ENCODE measurements at places on chromosomes 6 and 20.

- DNase-seq: no peak
Observed at GRCh38 chr20:33005908-33006775, 1.4 kb upstream of the BPIFB2 start.

DNA sequence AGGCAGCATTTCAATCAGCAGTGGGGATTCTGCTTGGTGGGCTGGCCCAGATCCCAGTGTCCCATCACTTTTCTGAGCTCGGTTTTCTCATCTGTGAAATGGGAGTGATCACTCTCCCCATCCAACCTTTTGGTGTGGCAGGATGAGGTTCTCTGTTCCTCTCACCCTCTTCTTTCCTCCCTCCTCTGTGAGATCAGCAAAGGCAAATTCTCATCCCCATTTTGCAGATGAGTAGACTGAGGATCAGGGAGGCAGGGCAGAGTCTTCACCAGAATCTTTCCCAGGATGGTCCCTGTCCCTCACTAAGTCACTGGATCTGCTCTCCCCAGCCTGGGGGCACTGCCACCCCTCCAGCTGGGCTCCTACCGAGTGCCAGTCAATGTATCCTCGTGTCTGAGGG, 60.6 kb upstream of the SLC32A1 start:
- DNase-seq: no peak

DNA sequence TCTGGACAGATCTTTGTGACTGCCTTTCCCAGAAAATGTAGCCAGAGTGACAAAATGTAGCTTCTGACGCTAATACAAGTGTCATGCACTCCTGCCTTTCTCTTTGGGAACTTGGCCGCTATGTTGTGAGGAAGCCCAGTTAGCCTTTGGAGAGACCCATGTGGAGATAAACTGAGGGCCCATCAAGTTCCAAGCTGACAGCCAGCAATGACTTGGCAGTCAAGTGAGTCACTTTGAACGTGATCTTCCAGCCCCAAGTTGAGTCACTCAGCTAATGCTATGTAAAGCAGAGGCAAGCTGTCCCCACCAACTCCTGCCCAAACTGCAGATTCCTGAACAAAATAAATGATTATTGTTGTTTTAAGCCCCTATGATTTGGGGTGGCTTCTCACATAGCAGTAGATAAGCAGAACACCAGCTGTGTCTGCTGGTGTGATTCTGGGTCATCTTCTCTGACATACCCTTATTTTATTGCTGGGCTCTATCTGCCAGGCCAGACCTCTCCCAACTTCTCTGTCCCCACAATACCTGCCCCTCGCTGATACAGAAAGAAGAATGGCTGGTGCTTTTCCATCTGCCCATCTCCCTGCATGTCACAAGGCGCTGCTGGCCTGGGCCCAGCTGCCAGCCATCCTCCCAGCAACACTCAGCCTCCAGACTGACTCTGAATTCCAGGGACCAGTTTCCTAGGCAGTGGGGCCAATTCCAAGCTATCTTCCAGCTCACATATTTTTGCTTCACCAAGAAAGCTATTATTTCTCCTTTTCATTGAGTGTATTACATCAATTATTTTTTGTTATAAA, 274.8 kb downstream of the LRFN2 start:
- DNase-seq: no peak

- peak; percentile 78 for DNase-seq
Observed at GRCh38 chr6:44072959-44073611, 54.2 kb downstream of the MRPL14 start.

GRCh38 chr20:50679753-50680104, 11.6 kb downstream of the RIPOR3 start:
- DNase-seq: no peak

GRCh38 chr6:18603361-18603760, 216.2 kb downstream of the RNF144B start:
- DNase-seq: no peak

DNA sequence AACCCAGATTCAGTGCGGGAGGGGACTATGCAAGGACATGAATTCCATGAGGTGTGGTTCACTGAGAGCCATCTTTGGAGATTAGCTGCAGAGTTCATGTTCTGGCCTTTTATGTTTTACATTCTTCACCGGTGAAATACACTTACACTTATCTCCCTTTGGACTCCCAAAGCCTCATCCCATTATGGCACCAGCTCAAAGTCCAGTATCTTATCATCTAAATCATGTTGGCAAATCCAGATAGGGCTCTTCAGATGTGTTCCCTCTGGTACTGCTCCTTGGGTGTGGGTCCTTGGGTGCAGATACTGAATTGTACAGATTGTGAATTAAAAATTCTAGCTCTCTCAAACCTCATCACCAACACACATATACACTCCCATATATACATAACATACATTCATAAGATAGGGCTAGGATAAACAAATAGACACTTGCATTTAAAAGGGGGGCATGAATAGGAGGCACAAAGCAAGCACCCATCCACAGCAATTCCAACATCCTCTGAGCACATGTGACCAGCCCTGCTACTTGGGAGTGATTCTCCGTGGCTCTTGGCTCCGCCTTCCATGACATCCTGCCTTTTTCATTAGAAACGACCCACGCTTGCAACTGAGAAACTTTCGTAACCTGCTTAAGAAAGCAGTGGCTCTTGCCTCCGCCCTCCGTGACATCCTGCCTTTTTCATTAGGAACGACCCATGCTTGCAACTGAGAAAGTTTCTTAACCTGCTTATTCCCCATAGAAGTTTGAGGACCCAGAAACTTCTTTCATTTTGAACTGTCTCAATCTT, 53.6 kb upstream of the LRRC1 start:
- DNase-seq: peak; percentile 8

DNA sequence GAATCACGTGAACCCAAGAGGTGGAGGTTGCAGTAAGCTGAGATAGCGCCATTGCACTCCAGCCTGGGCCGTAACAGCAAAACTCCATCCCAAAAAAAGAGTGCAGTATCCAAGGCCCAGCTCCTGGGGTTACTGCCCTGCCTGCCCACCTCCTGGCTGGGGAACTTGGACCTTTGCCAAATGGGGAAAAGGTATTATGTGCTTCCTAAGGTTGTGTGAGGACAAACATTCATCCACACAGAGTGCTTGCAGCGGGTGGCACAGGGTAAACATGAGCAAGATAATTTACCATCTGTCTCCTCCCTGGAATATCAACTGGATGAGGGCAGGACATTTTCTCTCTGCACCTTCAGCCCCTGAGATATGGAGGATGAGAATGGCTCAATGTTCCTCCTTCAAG, 94.9 kb upstream of the POPDC3 start:
- DNase-seq: no peak

- DNase-seq: no peak
Observed at GRCh38 chr20:41352666-41353065, 12.0 kb downstream of the LPIN3 start.

- no peak for DNase-seq
Observed at GRCh38 chr6:134394905-134395304, 77.0 kb upstream of the SGK1 start.

- DNase-seq: no peak
Observed at GRCh38 chr6:107108201-107108890, 7.0 kb downstream of the BEND3 start.

- no peak for DNase-seq
Observed at GRCh38 chr20:46129955-46130481, 11.9 kb downstream of the CD40 start.

- no peak for DNase-seq
Observed at GRCh38 chr6:149065658-149066556, 251.6 kb upstream of the TAB2 start.

DNA sequence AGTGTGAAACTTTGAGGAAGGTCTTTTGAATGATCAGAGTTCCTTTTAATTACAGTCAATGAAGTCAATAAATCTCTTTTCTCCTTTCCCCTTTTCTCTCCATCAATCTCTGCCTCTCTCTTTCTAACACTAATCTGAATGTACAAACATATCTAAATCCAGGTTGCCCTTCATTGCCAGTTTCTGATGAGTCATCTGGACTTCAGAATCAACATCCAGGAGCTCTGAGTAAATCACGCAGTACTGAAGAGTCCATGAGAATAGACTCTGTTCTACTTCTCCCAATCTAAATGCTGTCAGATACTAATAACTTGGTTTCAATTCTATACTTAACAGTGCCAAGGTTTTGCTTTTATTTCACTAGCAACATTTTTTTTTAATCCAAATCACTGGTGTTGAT, 238.7 kb upstream of the THEMIS start:
- no peak for DNase-seq

GRCh38 chr20:46994341-46994740, 99.7 kb downstream of the EYA2 start:
- DNase-seq: peak; percentile 47

DNA sequence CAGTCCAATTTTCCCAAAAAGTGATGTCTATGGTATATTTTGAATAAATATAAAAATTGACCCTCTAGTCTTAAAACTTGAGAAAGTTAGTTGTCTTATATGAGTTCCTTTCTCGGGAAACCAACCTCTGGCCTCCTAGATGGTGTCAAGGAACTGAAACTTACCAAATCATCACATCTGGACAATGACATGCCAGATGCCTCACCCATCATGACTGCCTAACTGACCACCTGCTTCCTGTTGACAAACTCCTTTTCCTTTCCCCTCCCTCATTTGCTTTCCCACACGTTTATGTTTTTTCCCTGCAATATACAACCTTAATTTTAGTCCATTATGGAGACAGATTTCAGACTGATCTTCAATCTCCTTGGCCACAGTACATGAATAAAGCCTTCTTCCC, 731.0 kb downstream of the EPHA7 start:
- DNase-seq: no peak

DNA sequence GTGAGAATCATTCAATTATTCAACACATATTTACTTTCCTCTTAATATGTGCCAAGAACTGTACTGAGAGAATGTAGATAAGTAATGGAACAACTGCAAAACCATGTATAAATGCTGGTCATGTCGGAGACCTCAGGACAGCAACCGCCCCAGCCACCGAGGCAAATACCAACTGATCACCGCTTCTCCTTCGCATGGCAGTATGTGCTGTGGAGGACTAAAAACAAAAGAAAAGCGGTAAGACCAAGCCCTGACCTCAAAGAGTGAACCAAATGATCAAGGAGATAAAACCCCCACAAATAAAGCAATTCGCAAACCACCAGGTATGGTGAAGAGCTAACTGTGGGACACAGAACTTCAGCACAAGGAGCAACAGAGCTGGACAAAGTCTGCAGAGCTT, 104.3 kb downstream of the TRERF1 start:
- no peak for DNase-seq

GRCh38 chr6:127484212-127484863, 25.1 kb upstream of the KIAA0408 start:
- no peak for DNase-seq

- DNase-seq: no peak
Observed at GRCh38 chr6:2680264-2680922, 70.3 kb downstream of the MYLK4 start.

DNA sequence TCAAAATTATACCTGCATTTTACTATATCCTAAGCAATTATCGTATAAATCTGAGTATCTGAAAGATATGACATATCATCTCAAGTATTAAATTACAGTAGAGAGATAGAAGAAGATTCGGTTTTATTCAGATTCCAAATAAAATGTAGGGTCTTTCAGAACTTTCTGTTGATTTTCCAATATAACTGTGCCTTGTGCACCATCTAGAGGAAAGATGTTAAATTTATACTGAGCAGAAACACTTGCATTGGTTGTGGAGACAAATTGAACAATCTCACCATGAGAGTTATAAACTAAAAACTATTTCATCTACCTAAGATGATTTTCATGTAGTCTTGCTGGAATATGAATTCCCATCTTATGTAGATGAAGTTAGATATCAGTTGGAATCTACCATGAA, 26.8 kb upstream of the HSF2 start:
- no peak for DNase-seq

GRCh38 chr20:53048387-53048786, 76.2 kb downstream of the TSHZ2 start:
- DNase-seq: no peak

GRCh38 chr6:44011350-44011920, 115.8 kb downstream of the MRPL14 start:
- no peak for DNase-seq

GRCh38 chr6:160388922-160389321, 40.7 kb downstream of the SLC22A3 start:
- DNase-seq: no peak

GRCh38 chr6:168282985-168283685, 36.4 kb downstream of the DACT2 start:
- no peak for DNase-seq

DNA sequence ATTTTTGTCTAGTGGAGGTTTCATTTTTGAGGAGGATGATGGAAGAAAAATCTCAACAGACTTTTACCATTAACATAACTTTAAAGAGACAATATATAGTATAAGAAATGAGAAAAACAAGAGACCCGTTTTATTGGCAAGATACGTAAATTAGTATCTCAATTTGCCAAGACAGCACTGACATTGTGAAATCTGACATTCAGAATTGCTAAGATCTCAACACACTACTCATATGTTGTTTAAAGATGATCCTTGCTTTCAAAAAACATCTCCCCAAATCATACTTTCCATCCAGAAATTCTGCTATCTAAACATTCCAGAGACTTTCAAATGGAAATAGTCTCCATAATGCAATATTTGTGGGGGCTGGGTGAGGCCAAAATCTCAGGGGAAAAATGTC, 220.9 kb upstream of the CEP162 start:
- no peak for DNase-seq

DNA sequence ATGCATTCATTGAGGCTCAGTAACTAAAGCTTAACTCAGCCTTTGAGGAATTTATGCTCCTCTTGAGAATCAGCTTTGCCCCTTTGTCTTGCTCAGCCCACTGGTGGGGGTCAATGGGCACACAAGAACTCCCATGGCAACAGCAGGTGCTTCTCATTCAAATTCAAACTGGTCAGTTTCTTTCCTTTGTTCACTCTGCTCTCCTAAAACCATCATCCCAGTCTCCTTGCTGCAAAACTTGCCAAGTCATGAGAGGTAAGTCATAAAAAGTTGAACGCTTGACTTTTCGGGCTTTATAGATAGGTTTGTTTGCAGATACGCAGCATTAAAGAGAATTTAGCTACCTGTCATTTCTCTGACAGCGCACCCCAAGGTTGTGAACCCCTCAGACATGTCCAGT, 146.8 kb downstream of the TFAP2A start:
- DNase-seq: no peak

GRCh38 chr20:57870597-57871236, 160.9 kb upstream of the PMEPA1 start:
- no peak for DNase-seq

- DNase-seq: no peak
Observed at GRCh38 chr6:127854009-127854408, 46.8 kb downstream of the THEMIS start.

GRCh38 chr6:52503323-52503747, 73.5 kb downstream of the TRAM2 start:
- no peak for DNase-seq

GRCh38 chr6:70196531-70196930, 106.4 kb downstream of the COL9A1 start:
- no peak for DNase-seq

- no peak for DNase-seq
Observed at GRCh38 chr6:44621846-44622245, 234.3 kb downstream of the CDC5L start.

GRCh38 chr6:16493112-16493511, 254.7 kb downstream of the GMPR start:
- no peak for DNase-seq

All from stimulated activated CD8-positive, alpha-beta memory T cell treated with anti-CD3 and anti-CD28 coated beads, Interleukin-2, amount 100 ng/mL, for 48 hours (primary cell).